ENCODE measurements at places on chromosomes 2 and 18.

DNA sequence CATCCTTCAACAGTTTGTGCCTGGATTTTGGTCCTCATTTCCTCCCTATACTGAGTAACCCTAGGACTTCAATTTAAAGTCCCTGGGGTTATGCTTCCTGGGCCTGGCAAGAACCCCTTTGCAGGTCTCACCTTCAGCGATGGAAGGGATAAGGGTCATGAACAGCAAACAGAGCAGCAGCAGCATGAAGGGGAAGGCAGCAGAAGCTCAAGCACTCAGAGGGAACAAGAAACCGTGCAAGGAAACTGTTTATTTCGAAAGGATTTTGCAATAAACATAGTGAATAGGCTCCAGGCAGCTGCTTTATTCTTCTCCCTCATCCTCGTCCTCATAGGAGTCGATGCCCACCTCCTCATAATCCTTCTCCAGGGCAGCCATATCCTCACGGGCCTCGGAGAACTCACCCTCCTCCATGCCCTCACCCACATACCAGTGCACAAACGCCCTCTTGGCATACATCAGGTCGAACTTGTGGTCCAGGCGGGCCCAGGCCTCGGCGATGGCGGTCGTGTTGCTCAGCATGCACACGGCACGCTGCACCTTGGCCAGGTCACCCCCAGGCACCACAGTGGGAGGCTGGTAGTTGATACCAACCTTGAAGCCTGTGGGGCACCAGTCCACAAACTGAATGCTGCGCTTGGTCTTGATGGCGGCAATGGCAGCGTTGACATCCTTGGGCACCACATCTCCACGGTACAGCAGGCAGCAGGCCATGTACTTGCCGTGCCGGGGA is 2.8 kb upstream of the TUBA4B start:
- DNase-seq = no peak

DNA sequence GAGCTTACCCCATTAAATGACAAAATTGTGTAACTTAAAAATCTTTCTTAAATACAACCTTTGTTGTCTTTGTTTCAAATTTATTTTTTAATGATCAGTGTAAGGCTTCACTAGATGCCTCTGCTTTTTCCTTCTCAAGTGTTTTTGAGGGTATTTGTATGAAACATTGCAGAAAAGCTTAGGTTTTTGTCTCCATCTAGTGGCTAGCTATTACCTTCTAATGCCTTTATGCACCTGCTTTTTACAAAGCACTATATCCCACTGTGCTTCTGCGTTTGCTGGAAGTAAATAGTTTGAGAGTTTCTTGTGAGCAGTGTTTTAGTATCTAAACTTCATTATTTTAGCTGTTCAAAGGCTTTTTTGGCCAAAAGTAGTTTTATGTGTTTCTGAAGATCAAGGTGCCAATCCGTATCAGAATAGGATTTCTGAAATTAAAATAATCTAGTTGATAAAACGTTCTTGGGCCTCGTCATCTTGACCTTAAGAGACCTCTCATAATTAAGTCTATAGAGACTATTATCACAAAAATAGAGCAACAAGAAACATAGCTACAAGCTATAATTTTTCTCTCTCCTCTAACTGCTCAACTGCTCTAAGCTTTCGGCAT is 47.0 kb downstream of the IWS1 start:
- peak; percentile 70 for DNase-seq

DNA sequence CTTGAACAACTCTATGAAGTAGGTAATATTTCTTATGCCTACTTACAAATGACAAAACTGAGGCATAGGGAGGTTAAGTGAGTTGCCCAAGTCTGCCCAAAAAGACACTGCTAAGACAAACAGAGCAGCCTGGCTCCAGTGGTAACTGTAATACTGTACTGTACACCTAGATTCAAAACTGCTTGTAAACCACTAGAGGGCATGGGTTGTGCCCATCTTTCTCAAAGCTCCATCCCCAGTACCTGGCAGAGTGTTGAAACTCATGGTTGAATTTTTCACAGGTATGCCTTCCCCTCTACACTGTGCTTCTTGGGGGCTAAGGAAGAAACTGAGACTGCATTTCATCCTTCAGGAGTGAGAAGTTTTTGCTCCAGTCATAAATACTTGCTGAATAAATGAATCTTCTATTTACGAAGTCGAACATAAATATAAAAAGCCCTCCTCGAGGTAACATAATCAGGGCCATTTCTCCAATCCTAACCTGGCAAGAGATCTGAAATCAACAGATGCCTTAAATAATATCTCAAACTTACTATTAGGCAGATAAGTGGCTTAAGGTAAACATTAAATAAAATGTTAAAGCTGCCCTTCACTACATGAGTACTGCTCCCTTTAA is 2.0 kb downstream of the PPP4R1 start:
- peak; percentile 2 for DNase-seq

GRCh38 chr18:74739926-74740325 is 142.3 kb downstream of the ZNF407 start:
- DNase-seq = no peak

- no peak for DNase-seq
Observed at GRCh38 chr2:3557639-3558204, 411 bp downstream of the RNASEH1 start.

GRCh38 chr18:50967714-50968661 is at the start of gene ELAC1:
Gene ELAC1 (plus strand): TSS chr18:50968040. CDS start chr18:50974405, 6,365 bp downstream.
- DNase-seq = peak; percentile 82

- DNase-seq = no peak
Observed at GRCh38 chr2:192953116-192953515, 758.4 kb upstream of the TMEFF2 start.

Data from NCI-H446 (cell line).